ENCODE measurements at places on chromosomes 13 and 19. TPM values are rescaled to one million over a fixed set of nuclear protein-coding genes. Genes with fewer than 3 reads are reported as not detected.

- DNase-seq: no peak
These were observed 22.1 kb upstream of the GGACT start for GRCh38 chr13:100610391-100611347.

- no peak for DNase-seq
These were observed 57.4 kb downstream of the KCNRG start for GRCh38 chr13:50072676-50073075.

- no peak for DNase-seq
These were observed 70.9 kb downstream of the TM9SF2 start for GRCh38 chr13:99572131-99572530.

GRCh38 chr13:97256343-97256783, 34.2 kb downstream of the MBNL2 start:
- DNase-seq: peak; percentile 73

DNA sequence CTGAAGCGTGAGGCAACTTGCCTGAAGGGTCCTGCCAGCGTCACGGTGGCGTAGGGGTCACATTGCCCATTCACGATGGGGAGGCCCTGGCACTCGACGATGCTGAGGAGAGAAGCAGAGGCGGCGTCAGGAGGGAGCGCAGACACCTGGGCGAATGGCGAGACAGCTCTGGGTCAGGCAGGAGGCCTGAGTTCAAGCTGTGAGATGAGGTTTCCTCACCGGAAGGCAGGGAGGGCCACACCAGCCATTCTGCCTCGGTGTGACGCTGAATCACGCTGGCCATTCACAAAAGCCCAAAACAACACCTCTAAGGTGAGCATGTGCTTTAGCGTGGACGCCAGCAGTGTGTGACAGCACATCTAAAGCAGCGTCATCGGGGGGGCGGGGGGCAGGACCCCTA, 54.0 kb upstream of the C13orf46 start:
- DNase-seq: no peak

DNA sequence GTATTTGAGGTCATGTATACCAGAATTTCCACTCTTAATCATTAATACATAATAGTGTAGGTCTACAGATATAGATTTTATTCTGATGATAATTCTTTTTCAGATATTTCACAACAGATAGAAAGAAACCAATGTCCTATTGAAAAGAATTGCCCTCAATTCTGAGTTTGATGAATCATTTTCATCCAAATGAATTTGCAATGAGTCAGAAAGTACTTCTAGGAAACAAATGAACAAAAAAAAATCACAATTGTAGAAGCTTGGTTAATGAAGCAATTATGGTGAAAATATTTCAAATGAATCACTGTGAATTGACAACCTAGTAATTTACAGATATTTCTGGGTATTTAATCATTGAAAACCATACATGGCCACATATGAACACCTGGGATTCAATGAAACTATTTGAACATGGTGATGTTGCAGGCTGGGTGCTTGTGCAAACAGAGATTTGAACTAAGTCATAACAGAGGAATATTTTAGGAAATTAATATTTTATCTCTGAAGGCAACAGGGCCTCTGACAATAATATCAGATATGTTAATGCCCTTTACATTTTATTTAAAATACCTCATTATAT, 360.9 kb downstream of the SLITRK5 start:
- DNase-seq: no peak

SULT2A1 gene
- total RNA-seq: not detected

IFT88 gene
- total RNA-seq: 7.3 TPM

- peak; percentile 61 for DNase-seq
These were observed 8.2 kb upstream of the DHDH start for GRCh38 chr19:48925240-48925843.

DNA sequence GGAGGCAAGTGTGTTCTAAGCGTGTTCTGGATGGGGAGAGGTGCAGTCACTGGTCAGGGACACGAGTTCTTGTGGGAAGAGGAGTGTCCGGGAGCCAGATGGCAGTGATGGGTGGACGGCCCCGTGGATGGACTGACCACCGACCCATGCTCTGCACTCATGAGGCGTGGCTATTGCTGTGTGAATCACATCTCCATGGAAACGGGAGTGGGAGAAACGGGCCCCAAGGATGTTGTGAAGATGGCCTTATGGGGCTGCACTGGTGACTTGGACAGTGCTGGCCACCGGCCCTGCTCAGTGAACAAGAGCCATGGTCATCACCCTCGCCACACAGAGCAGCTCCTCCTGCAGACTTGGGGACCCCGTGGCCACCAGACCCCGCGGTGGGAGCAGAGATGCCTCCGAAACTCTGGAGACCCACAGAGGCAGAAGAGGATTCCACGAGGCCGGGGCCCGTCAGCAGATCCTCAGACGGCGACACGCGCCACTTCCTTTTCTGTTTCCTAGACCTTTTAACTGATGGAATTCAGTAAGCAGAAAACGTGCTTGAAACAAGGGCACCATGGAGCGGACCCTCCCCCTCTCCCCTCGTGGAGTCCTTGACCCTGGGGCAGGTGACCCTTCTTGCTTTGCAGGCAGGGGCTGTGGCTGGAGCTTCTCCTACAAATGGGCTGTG, 47.5 kb downstream of the GAS6 start:
- DNase-seq: no peak

DNA sequence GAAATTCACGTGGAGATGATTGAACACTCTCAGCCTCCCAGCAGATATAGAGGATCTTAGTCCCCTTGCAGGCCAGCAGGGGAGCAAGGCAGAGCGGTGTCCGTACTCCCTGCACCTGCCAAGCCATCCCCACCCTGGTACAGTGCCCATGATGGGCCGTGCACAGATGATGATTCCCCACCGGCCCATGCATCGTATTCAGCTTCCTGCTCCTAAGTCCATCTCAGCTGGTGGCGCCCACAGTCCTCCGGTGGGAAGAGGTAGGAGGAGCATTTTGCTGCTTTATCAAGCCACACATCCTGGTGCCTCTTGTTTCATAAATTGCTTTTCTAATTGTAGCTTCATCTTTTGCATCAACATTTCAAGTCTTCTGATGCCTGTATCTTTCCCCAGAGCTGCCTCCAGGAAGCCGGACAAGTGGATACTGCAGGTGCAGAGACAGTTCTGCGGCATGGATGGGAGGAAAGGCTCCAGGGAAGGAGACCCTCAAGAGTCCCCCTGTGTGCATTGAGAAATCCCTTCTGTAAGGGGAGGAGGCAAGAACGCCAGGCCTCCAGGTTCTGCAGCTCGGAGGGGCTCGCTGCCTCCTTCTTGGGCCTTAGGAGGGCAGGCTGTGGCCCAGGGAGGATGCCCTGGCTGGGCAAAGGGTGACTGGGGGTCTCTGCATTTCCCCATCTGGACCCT, 55.3 kb downstream of the F2RL3 start:
- no peak for DNase-seq

- no peak for DNase-seq
These were observed 54.9 kb downstream of the COLGALT1 start for GRCh38 chr19:17610384-17610783.

C19orf73 gene
- total RNA-seq: 0.80 TPM

PRSS57 gene
- total RNA-seq: not detected

GRCh38 chr13:23628250-23628649, 58.0 kb downstream of the TNFRSF19 start:
- no peak for DNase-seq

DNA sequence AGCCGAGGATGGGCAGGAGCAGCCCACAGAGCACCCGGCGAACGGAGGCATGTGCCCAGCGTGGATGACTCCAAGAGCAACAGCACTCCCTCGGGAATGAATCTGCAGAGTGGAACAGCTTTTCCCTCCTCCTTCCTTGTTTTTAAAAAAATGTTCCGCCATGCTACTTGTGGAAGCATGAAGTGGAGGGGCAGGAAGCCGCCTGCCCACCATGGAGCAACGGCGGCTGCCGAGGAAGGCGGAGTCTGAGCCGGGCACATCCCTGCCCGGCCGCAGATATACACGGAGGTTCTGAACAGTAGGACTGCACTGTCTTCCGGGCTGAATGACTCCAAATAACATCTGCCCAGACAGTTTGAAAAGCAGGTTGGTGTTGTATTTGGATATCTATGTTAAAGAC, 65.2 kb downstream of the SOX1 start:
- no peak for DNase-seq

DNA sequence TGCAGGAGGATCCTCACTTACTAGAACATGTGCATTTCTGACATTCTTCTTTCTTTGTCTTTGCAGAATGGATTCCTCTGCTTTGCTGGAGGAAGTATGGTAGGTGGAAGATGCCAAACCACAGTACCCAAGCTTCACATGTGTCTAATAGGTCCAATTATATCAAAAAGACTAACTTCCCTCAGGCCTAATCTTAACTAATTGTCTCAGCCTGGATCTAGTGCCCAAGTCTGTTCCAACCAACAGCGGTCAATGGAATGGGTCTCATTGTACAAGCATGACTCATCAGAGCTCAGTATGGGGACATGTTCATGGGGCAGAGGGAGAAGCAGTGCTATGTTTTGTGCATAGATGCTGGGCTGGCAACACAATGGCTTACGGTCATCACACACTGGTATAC, 81.6 kb upstream of the CSNK1A1L start:
- peak; percentile 14 for DNase-seq

IL11 gene
- 1.4 TPM for total RNA-seq

LILRB4 gene
- not detected for total RNA-seq

GRCh38 chr19:38653028-38653571, 5.7 kb downstream of the ACTN4 start:
- no peak for DNase-seq

All from H4 (cell line).